ENCODE measurements at places on chromosomes 7 and 10.

DNA sequence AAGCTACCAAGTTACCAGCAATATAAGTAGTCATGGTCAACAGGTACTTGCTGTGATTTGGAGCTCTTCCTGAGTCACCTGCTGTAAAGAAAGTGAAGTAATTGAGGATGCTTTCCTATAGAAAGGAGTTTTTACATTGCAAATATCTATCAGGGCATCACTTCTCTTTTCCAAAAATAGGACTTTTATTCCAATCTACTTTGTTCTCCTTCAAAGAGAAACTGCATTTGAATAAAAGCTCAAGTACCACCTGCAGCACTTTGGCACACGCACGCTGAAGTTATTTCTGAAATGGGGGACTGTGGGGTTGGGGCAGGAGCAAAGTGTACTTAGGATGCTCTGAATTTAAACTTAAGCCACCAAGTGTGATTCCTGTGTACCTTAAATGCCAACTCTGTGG lies 81.8 kb upstream of the PRKAR2B start:
- DNase-seq, result no peak

GRCh38 chr10:122494833-122495232 lies 33.5 kb downstream of the HTRA1 start:
- no peak for DNase-seq

GRCh38 chr10:115830265-115830970 lies 442.6 kb downstream of the GFRA1 start:
- no peak for DNase-seq

GRCh38 chr10:96636551-96636950 lies 49.7 kb upstream of the TM9SF3 start:
- DNase-seq, result no peak

DNA sequence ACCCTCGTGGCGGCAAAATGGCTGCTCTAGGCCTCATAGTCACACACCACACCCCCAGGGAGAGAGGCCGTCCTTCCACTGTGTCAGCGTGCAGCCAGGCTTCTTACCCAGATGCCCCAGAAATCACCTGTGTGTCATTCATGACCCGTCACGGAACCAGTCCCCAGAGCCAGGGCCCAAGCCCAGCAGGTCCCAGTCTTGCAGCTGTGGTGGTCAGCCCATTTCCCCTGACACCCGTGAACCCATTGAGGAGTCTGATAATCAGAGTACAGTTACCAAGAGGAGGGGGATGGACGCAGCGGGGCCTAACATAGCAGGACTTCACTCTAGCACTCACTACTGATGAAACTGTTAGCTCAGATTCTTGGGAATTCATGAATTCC lies 112.1 kb downstream of the ACTR3B start:
- DNase-seq, result no peak
